Inflammatory macrophage (primary cell): ENCODE measurements at places on chromosomes 5 and 9.
A peak's percentile ranks its signal among the peaks of the same experiment; 100 is the strongest.

DNA sequence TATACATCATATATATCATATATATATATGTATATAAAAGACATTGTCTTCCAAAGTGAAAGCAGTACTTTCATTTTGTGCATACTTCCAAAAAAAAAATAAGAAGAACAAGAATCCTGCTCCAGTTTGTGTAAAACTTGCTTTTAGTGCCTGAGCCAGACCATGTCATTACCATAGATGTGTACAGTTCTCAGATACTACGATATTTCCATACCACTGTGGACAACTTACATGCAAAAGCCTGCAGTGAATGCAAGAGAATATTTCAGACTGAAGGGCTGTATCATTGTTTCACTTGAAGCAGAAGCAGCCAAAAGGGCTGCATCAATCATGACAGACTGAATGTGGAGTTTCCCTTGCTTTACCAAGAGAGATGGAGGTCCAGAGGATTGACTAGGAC lies 72.6 kb upstream of the CYLC2 start:
- no peak for DNase-seq

- DNase-seq = peak; percentile 84
Measured at GRCh38 chr9:109974143-109974917, 194.3 kb downstream of the PALM2AKAP2 start.

GRCh38 chr5:146238973-146239372 lies 35.6 kb downstream of the RBM27 start:
- no peak for DNase-seq

- DNase-seq = no peak
Measured at GRCh38 chr9:89439571-89439970, 58.3 kb downstream of the SEMA4D start.

- DNase-seq = no peak
Measured at GRCh38 chr5:136201870-136202269, 8.9 kb upstream of the SMIM32 start.

DNA sequence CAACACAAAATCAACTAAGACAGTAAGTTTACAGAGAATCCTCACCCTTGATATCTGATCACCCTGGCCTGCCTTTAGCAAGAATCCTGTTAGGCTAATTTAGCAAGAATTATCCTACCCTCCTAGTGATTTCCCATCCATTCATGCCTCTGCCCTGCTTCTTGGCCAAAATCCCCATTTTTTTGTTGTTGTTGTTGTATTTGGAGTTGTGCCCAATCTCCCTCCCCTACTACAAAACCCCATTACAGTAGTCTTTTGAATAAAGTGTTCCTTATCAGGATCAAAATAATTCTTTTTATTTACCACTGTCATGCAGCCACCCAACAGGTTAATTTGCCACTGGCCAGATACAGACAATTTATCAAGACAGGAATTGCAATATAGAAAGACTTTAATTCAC lies 58.5 kb upstream of the CLINT1 start:
- no peak for DNase-seq

- DNase-seq = no peak
Measured at GRCh38 chr9:2919347-2919746, 75.5 kb upstream of the PUM3 start.

DNA sequence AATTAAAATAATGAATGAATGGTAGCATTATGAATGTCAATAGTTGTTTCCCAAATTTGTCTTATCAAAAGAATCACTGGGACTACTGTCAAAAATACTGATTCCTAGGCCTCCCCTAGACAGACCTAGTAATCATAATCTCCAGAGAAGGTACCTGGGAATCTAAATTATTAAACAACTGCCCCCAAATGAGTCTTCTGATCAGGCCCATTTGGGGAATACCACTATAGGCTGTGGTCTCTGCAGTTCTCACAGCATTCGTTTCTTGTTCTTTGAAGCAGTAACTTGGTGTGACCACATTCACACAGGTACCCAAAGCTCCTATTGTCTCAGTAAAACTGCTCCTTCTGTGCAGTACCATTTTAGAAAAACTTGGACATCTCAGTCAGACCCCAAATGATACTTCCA lies 230.9 kb downstream of the PIK3R1 start:
- no peak for DNase-seq

DNA sequence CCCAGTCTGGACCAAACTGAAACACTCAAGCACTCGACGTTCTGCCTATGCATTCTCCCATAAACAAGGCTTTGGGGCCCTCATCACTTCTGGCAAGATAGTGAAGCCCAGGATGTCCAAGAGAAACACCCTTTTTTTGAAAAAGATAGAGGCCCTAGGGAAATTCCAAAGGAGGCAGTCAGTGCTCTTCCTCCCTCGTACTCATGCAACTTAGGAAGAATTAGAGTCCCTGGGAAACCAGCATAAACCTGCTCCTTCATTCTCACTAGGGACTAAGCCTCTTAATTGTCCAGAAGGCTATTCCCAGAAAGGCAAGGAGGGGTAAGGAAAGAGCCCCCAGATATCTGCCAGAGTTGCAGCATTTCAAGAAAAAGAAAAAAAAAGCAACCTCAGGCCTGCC lies 7.8 kb upstream of the RUSC2 start:
- DNase-seq = no peak

DNA sequence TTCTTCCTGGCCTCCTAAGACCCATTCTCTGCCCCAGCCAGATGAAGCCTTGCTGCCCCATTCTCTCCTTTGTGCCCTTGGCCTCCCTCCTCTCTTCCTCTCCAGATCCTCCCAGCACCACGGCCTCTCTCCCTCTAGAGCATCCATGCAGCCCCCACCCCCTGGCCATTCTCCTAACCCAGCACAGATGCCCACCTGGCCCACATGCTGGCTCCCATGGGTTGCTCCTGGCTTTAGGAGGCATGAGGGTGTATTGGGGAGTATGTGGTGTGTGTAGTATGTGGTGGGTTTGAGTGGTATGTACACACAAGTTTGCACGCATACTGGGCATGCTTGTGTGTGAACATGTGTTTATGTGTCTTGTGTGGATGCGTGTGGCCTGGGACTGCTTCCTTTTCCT lies 47.1 kb downstream of the FOXI1 start:
- no peak for DNase-seq

DNA sequence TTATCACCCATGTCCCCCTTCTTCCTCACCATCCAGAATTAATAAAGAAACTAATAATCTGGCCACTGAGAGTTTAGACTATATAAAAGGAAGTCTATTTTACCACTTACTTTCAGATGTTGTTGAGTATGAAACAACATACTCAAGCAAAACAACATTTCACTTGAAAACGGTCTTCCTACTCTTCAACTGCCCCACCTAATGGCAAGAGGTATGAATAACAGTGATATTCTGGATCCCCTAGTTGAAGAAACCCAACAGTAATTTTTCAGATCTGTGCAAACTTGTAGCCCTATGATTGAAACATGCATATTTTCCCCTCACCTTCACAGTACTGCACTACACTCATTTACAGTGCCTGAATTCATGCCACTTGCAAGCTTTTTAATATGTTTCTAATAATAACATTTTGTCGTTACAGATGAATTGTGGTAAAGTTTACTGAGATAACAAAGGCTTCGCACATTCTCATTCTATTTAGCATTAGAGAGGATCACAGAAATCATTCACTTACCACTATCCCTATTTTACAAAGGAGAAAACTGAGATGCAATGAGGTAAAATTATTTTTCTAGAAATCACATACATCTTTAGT lies 267.9 kb upstream of the PDE4D start:
- peak; percentile 33 for DNase-seq

DNA sequence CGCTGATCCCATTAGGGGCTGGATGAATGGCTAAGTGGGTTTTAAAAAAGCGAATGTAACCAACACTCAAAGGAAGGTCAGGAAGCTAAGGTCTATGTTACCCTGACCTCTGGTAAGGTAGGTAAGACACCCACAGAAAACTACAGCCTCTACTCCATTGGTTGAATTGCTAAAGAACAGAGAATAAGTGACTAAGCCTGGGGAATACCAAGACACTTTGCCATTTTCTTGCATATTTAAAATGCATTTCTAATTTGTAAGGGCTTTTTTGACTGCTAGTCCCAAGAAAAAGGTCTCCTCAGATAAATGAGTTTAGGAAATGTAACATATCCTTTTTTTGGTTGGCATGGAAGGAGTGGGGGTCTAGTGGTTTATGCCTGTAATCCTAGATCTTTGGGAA lies 368.7 kb downstream of the BNC2 start:
- no peak for DNase-seq

DNA sequence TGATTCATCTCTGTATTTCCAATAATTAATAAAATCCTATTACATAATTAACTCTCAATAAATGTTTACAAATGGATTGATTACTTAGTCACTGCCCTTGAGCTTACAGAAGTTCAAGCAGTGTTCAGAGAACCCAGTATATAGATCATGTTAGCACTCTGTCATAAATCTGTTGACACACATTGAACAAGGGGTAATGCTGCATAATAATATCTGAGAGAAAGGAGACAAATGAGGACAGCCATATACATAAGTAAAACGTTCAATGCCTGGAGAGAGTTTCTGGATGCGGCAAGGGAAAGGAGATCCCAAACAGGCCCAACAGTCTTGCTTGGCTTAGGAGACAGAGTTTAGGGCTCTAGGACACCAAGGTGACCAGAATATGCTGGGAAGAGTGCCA lies 270.2 kb downstream of the FBXL17 start:
- DNase-seq = no peak

- no peak for DNase-seq
Measured at GRCh38 chr9:123483191-123483803, 127.3 kb downstream of the CRB2 start.

- DNase-seq = no peak
Measured at GRCh38 chr9:20043461-20043860, 254.6 kb upstream of the SLC24A2 start.

GRCh38 chr5:170860818-170861666 lies 776 bp upstream of the RANBP17 start:
- DNase-seq = no peak

DNA sequence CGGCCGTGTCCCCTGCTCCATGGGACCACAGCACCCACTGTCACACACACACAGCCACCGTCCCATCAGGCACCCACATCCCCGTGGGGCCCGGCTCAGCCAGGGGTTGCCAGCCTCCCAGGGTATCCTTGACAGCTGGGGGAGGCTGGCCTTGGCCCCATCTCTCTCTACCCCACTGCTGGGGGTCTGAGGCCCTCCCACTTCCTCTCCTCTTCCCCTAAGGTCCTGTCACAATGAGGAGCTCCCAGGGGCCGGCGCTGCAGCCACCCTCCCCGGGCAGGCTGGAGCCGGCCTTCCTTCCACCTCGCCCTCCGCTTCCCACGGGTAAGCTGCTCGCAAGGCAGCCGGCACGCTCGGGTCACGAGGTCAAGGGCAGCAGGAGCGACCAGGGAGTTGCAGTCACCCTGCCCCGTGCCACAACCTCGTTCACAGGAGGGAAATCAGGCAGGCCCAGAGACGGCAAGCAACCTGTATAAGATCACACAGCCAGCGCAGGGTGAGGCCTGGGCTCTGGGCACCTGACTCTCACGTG lies 38.6 kb upstream of the NOTCH1 start:
- no peak for DNase-seq

DNA sequence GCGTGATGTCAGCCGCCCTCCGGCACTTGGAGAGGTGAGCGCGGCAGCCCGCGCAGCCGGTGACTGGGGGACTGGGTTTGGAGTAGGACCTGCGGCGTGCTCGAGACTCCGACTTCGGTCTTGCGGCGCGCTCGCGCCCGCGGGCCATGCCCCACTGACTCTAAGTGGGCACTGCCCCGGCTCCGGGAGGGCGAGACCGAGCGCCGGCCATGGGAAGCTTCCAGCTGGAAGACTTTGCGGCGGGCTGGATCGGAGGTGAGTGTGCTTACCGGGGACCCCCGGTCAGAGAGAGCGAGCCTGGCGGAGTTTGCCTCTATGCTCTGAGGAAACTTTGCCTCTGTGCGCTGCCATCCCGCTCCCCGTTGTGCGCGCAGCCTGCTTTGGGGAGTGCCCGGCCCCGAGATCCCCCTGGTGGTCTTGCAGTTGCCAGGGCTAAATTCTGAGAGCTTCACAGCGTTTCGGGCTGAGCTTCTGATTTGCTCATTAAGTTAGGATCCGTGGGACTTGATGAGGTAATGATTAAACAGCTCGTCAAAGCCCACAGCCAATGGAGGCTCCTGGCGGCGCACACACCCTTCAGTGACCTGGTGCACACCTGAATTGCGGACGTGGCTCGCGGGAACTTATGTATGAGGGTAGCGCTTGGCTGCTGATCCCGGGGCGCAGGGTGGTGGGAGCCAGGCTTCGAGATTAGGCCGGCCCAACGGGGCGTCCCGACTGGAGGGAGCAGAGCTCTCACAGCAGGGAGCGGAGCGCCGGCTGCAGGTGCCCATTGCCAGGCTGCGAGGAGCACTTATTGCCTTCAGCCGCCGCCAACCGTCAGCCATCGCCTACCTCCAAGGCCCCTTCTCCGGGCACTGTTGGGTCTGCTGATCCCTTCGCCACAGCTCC lies at the start of gene SLC25A48:
Gene SLC25A48, plus strand, starts transcription at position 25 of the 891 bp plus-strand sequence. Its CDS starts 185 bp downstream, at position 210.
- DNase-seq = no peak

- DNase-seq = no peak
Measured at GRCh38 chr9:131449276-131449675, 53.4 kb upstream of the POMT1 start.

- DNase-seq = peak; percentile 33
Measured at GRCh38 chr5:35963381-35963843, 25.0 kb upstream of the CAPSL start.

DNA sequence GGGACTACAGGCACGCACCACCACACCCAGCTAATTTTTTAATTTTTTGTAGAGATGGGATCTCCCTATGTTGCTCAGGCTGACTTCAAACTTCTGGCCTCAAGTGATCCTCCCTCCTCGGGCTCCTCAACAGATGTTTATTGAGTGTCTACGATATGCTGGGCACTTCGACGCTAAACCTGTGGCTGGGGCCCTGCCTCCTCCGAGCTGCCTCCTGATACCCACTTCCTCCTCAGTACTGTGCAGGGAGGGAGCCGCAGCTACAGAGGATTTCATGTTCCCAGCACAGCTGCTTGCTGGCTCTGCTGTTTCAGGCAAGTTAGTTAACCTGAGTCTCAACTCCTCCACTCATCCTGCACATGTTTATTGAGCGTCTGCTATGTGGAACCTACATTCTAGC lies 9.6 kb downstream of the AIF1L start:
- DNase-seq = no peak

DNA sequence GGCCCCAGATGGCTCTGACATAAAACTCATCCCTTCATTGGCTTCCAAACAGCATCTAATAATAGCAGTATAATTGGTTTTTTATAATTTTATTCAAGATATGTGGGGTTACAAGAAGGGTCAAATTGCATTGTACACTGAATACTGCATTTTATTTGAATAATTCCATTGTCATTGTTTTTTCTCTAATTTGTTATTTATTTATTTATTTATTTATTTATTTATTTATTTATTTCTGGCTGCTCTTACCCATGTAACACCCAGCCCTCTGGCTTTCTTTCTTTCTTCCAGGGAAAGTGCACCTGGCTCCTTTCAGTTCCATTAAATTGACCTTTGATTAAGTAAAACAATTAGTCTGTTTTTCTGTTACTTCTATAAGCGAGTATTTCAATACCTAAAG lies 210.1 kb downstream of the CDH9 start:
- no peak for DNase-seq

DNA sequence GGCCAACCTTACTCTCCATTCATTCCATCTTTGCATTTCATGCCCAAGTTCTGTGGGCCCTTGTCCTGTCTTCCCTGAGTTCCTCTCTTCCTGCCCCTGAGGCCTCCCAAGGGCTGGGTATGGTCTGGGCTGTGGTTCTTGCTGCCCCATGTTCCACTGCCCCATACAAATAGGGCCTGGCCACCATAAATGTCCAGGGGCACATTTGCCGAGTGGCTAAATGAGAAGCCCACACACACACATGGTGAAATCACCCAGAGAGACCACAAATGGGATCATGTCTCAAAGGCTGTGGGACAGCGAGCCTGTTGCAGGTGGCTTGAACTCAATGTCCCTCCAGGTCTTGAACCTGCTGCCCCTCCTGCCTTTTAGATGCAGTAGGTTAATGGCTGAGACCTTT lies 1.2 kb downstream of the TIFAB start:
- no peak for DNase-seq

- DNase-seq = no peak
Measured at GRCh38 chr9:37984672-37985611, 81.0 kb upstream of the SLC25A51 start.
